ENCODE measurements at places on chromosomes 6 and 20.

- DNase-seq, result no peak
Observed at GRCh38 chr6:155970472-155970871, 514.8 kb upstream of the NOX3 start.

GRCh38 chr20:4064144-4064909 lies 49.0 kb upstream of the RNF24 start:
- DNase-seq, result peak; percentile 55

GRCh38 chr6:154917941-154918340 lies 77.2 kb upstream of the TIAM2 start:
- no peak for DNase-seq

GRCh38 chr6:73088138-73088813 lies 137.0 kb downstream of the KHDC1L start:
- no peak for DNase-seq

DNA sequence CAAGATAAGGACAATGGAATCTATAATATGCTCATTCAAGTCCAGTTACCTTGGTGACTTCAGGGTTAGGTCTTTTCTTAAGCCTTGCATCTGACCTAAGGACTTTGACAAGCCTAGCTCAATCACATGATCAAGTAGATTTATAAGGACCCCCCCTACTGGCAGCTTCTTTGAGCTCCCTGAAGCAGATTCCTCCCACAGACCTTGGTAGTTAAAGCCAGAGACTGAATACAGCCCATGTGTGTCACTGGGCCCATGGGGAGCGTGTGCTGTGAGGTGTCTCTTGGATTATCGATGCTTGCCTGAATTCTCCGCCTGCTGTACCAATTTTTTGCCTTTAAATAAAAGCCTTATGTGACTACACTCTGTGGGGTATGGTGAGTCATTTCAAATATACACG lies 372.7 kb upstream of the RGS17 start:
- no peak for DNase-seq
